ENCODE measurements at places on chromosomes 6 and 20.

GRCh38 chr6:85662251-85662650 is 19.6 kb upstream of the SYNCRIP start:
- no peak for DNase-seq

- DNase-seq = no peak
These were observed 11.0 kb upstream of the SNRPC start for GRCh38 chr6:34746104-34746846.

- DNase-seq = no peak
These were observed 232.2 kb downstream of the SYNDIG1 start for GRCh38 chr20:24701668-24702067.

DNA sequence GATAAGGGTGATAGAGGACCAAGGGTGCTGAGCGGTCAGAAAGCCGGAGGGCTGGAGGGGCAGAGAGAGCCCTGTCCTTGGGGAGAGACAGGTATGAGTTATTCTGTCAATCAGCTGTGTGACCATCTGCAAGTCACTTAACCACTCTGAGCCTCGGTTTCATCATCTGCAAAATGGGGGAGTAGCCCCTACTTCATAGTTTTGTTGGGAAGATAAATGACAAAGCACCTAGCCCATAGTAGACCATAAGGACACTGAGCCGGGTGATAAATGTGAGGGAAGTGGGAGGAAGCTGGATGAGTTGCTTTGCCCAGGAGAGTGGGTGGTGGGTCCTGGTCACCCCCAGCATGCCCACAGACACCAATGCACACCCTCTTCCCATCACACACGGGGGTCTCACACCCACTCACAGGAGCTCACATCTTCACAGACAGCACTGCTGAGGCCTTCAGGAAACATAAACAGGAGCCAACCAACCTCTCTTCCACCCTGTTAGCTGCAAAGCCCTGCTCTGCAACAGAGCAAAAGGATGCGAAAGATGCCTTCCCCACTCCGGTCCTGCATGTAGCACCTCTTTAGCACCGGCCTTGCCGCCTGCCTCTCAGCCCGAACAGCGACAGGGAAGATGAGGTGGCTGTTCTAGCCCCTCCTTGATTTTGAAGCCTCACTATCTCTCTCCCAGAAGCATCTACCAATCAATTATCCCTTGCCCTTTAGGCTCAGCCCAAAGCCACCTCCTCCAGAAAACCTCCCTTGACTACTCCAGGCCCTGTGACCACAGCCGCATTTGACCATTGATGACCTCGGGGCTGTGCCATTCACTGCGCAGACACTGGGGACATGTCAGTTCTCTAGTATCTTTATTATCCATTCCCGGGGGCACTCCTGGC is 18.9 kb downstream of the SPDEF start:
- no peak for DNase-seq
